Forelimb muscle (tissue), 1 donor: ENCODE measurements at places on chromosomes 1 and 21. TPM values are rescaled to one million over a fixed set of nuclear protein-coding genes. Genes with fewer than 3 reads are reported as not detected.
A peak's percentile ranks its signal among the peaks of the same experiment; 100 is the strongest.

GRCh38 chr1:154863315-154864174, 6.5 kb downstream of the KCNN3 start:
- DNase-seq: no peak

DNA sequence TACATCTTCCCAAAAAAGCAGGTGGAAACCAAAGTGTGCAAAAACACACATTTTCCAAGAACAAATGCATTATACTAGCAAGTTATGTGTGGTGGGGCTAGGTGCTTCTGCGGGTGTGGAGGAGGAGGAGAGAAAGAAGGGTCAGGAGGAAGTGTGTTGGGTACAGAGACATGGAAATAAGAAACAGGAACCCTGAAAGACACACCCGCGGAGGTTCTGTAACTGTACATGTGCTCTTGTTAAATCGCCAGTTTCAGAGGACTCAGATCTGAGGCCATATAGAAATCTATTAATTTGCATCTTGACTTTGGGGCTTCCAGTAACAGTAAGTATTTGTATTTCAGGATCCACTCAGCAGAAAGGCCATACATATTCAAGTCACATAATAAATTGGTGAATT, 30.9 kb downstream of the ERG start:
- no peak for DNase-seq

The PCP4L1 gene
- 0.38 TPM for polyA plus RNA-seq

The HOOK1 gene
- polyA plus RNA-seq: 2.7 TPM

DNA sequence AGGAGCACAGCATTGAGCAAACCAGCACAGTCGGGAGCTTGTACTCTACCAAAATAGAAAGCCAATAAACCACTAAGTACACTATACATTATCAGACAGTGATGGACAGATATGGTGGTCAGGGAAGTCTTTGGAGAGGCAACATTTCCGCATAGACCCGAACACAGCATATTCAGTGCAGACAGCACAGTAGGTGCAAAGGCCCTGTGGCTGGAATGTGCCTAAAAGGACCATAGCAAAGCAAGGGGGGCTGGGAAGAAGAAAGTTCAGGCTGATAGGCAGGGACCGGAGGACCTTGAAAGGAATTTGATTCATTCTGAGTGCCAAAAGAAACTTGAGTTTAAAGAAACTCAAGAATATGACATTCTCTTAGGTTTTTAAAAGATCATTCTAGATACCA, 92.0 kb upstream of the GALNT2 start:
- DNase-seq: no peak

The PRKAB2 gene
- 46.4 TPM for polyA plus RNA-seq

DNA sequence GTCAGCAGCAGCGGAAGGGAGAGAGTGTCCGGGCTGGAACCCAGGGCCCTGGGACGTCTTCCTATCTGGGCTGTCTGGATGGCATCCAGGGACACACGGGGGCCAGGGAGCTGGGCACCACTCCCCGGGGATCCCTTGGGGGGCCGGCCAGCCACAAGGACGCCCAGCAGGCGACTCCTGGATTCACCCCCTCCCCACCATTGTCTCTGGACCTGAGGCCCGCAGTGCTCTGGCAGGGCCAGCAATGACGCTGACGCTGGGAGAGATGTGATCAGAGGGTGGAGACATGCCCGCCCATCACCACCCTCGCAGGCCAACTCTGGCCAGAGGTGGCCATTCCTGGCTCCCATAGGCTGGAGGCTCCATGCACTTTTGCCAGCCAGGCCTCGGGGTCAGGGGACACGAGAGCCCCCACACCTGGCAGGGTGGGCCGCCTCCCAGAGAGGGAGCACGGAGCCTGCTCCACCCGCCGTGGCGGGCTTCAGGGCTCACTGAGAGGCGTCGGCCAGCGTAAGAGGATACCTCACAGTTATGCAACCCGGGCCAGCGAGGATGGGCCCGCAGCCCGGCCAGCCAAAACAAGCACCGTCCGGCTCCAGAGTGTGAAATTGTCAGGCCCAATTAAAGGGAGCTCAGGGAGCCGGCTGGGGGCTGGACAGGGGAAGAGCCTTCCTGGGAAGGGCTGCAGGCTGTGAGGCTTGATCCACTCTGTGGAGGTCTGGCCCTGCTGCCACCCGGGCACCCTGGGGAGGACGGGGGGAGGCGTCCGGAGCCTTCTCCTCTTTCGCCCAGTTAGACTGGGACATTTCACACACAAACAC, 10.3 kb downstream of the ACTRT2 start:
- DNase-seq: no peak

The AK5 gene
- polyA plus RNA-seq: 5.8 TPM

The OR2L5 gene
- not detected for polyA plus RNA-seq

- DNase-seq: no peak
Measured at GRCh38 chr1:214314178-214314843, 33.4 kb downstream of the SMYD2 start.

The DNASE2B gene
- polyA plus RNA-seq: not detected

- DNase-seq: no peak
Measured at GRCh38 chr1:26280333-26281042, 602 bp downstream of the SH3BGRL3 start.

- DNase-seq: no peak
Measured at GRCh38 chr21:36698981-36699545, at the start of gene SIM2. Gene SIM2 (plus strand): TSS chr21:36699115. CDS start chr21:36699747, 632 bp downstream.

DNA sequence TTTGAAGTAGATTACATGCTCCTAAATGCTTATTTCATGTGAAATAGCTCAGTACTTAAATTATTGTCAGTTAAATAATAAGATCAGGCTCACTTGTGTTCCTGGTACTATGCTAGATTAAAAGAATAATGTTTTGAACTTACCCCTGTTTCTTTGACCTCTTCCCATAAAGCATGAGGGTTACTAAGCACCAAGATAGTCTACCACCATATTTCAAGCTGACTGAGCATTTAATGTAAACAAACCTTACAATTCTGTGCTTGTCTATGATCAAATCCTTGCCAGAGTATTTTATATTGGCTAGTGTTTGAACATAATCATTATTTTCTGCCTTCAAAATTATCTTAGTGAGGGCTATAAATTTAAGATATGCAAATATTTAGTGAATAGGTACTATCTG, 98.1 kb downstream of the LHX9 start:
- DNase-seq: no peak

GRCh38 chr21:42490720-42491119, 5.3 kb downstream of the RSPH1 start:
- no peak for DNase-seq

GRCh38 chr1:222288053-222288452, 259.9 kb downstream of the HHIPL2 start:
- no peak for DNase-seq

The ALPL gene
- polyA plus RNA-seq: 3.0 TPM

GRCh38 chr1:6912518-6912917, 127.3 kb downstream of the CAMTA1 start:
- no peak for DNase-seq

DNA sequence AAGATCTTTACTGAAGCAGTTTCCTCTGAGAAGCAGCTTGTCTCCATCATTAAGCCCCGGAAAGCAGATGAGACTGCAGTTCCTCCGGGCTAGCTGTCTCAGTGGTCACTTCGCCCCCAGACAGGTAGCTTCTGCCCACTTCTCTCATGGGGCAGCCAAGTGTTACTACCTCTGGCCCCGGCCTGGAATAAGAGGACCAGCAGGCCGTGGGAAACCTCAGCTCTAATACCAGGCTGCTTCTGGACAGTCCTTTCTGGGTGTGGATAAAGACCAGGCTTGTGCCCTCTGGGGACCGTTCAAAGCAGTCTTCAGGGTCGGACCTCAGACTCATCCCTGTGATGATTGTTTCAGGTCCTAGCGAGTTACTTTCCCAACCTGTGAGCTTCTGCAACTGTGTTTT, 54.8 kb downstream of the RUNX3 start:
- DNase-seq: no peak

The CAPN8 gene
- polyA plus RNA-seq: 0.57 TPM

The LYPD8 gene
- polyA plus RNA-seq: not detected

The ZMYND12 gene
- 0.37 TPM for polyA plus RNA-seq

- DNase-seq: no peak
Measured at GRCh38 chr1:174433451-174433850, 14.3 kb upstream of the GPR52 start.

GRCh38 chr1:207069061-207069460, 16.0 kb downstream of the PFKFB2 start:
- DNase-seq: no peak

The HSD3B1 gene
- 0.09 TPM for polyA plus RNA-seq

DNA sequence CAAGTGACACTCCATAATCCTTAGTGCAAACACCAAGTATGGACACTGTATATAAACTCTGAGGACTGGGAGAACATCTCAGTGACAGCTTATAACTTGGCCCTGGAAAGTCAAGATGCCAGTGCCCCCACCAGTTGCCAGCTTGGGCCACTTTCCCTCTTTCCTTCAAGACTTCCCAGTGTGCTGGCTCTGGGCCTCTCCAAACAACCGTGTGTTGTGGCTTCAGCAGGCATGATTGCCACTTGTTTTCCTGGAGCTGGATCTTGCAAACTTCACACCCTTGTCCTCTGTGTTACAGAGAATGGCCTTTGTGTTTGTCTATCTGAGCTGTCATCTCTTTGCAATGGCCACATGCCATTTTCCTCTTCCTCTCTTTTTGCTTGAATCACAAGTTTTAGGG, 37.0 kb downstream of the CCDC185 start:
- DNase-seq: no peak

GRCh38 chr1:69126796-69127195, 440.9 kb upstream of the LRRC7 start:
- DNase-seq: peak; percentile 56
